ENCODE measurements at places on chromosomes 3 and 15.

- no peak for DNase-seq
These were observed 33.9 kb downstream of the KBTBD8 start for GRCh38 chr3:67031986-67032385.

DNA sequence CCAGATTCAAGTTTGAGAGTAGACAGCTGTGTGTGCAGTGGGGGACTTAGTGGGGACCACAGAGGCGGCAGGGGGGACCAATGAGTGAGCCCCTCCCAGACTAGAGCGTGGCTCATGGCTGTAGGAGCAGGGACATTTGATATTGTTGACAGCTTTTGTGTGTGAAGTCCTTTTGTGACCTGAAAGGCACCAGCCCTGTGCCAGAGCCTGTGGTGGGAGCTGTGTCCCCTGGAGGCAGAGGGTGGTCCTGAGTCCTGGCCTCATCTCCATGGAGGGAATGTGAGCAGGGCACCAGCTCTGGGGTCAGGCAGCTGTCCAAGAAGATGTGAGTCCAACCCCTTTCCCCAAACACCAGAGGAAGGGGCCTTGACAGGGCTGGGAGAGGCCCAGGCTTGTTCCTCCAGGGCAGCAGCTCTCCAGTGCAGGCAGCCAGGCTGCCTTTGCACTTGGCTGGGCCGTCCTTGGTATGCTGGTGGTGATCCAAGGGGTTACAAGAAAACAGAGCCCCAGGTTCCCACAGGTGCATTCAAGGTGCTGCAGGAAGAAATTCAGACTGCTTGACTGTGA lies 10.1 kb upstream of the C3orf22 start:
- no peak for DNase-seq

DNA sequence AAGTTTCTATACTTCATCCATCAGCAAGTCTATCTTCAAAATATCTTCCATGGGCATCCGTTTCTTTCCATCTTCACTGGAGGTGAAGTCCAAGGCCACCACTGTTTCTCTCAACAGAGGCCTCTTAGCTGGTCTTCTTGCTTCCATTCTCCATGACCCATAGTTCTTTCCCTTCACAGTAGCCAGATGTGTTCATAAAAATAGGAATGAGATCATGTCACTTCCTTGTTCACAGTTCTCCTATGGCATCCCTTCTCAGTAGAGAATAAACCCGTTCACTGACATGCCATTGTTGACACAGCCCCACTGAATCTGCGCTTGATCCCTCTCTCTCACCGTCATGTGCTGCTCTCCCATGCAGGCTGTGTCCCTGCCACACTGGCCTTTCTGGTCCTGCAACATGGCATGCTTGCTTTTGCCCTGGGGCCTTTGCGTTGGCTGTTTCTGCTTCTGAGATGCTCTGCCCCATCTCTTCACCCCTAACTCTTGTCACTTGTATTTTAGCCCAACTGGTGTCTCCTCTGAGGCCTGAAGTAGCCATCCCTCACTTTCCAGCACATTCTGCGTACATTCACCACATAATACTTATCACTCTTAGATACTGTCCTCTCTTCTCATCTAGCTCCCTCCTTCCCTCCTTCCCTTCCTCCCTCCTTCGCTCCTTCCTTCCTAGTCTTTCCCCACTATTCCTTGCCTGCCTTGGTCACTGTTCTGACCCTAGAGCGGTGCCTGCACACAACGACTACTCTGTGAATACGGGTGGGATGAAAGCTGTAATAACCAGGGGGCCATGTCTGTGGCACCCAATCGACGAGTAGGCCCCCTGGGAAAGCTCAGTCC lies 42.0 kb downstream of the STARD5 start:
- DNase-seq, result no peak

GRCh38 chr3:132253262-132253878 lies 63.8 kb upstream of the ACP3 start:
- DNase-seq, result no peak

DNA sequence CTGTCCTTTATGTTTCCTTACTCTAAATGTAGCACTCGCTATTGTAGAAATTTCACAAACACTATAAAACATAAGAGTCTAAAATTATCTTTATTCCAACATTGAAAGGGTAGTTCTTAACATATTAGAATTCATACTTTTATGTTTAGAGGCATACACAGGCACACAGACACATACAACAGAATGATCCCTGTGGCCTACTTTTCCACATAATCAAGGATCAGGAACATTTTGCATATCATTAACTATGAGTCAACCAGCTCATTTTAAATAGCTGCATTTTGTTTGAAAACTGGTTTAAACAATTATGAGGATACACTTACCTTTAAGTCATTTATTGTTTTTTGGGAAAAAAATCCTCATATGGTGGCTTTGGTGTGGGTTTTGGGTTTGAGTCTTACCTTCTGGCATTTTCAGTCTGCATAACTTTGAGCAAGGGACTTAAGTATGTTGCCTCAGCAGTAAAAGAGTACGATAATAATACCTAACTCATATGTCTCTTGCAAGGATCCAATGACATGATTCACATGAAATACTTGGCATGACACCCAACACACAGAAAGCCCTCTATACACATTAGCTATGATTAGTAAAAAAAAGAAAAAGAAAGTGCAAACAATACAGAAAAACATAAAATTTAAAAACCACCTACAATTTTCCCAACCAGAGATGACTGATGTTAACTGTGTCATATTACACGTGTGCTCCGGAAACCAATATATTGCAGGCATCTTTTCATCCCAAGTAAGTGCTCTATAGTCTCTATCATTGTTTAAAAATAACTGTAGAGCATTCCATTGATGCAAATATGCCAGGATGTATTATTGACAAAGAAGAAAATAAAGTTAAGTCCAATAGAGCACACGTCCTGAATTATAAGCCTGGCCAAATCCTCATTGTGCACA lies 213.1 kb upstream of the ADAMTS9 start:
- no peak for DNase-seq

GRCh38 chr3:65582012-65582717 lies 456.6 kb downstream of the MAGI1 start:
- DNase-seq, result no peak

DNA sequence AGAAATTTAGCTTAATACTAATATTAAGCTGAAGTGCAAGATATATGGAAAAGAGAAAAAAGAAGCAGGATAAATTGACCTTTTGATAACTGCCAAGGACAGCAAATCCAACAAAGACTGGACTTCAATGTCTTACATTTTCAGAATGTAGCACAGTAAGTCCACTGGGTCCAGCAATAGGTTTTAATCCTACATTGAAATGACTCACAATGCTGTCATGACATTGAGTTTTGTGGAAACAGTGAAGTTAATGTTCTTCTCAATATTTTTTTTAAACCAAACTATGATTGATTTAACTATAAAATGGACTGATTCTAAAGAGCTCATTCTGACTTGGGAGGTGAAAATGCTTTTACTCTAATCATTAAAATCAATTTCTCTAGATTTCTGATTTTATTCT lies 166.6 kb upstream of the ZNF717 start:
- no peak for DNase-seq

- no peak for DNase-seq
These were observed 394.5 kb upstream of the DPPA4 start for GRCh38 chr3:109731639-109732473.

DNA sequence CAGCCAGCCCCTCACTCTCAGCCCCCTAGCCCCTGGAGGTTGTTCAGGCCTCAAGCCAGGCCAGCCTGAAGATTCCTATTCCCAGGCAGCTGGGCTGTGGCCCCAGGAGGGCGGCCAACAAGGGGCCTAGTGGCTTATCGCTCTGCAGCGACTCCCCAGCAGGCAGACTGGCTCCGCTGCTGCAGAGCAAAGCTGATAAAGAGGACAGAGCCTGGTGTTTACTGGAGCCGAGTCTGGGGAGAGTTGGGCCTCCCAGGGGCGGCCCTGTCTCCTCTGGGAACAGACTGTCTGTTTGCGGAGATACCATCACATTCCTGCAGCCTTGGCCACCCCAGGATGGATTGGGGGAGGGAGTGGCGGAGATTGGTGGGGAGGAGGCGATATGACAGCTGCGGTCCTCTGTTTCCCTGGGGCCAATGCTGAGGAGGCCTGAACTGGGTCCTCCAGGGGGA lies 22.4 kb upstream of the SMAD6 start:
- DNase-seq, result no peak

DNA sequence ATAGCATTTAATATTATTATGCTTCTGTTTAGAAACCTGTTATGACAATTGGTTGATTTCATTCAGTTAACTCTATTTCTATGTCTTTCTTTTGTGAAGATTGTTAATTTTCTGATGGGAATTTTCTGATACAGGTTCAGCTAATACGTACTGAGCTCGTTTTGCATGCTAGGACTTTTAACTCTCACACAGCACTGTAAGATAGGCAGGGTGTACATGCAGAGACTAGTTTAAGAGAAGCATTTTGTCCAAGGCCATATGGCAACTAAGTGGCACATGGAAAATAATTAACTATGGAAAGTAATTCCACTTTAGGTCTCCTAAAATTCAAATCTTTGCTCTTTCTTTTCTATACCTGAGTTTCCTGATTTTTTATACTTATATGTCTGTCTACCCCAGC lies 81.9 kb downstream of the IL1RAP start:
- DNase-seq, result no peak

DNA sequence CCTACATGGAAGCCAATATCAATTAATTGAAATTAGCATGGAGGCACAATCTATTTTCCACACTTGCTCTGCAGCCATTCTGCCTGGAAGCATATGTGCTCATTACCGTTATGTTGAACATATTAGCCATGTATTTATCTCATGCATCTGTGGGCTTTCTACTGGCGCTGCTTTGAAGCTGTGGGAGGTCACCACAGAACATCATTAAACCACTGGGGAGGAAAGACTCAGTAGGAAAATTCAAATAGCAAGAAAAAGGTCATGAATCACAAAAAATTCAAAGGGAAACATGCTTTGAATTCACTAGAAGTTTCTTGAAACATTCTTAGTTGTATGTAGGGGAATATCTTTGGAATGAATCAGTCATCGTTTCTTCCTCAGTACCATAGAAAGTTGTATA lies 652.5 kb downstream of the EDEM1 start:
- no peak for DNase-seq

DNA sequence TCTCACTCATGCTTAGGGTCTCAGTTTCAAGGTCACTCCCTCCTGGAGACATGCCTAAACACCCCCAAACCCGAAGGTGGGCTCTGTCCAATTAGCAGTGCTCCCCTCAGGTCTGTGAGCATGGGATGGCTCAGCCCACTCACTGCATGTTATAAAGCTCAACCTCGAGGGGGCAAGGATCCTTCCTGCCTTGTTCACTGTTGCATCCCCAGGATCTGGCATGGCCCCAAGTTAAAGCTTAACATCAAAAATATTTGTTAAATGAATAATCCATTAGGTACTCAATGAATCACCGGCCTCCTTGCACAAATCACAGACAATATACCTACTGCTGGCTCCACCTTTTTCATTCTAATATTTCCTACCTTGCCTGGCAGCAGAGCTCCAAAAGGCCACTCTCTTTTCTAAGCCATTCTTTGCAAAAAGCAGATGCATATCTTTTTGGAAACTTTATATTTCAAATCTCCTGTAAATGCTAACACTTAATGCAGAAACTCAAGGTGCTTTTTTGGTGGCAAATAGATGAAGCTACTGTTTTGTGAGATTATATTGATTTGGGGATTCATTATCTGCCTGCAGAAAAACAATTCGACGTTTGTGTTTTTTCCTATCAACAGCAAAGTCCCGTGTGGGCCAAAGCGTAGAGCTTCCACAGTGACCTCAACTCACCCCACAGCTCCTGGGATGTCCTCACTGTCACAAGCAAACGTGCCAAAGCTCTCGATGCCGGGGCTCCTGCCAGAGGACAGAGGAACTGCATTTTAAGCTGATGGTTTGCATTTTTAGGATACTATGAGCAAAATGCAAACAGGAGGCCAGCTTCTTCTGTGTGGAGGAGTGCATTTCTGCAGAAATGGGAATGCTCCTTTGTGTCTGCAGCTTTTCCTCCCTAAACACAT lies 35.4 kb downstream of the PCOLCE2 start:
- DNase-seq, result peak; percentile 73

DNA sequence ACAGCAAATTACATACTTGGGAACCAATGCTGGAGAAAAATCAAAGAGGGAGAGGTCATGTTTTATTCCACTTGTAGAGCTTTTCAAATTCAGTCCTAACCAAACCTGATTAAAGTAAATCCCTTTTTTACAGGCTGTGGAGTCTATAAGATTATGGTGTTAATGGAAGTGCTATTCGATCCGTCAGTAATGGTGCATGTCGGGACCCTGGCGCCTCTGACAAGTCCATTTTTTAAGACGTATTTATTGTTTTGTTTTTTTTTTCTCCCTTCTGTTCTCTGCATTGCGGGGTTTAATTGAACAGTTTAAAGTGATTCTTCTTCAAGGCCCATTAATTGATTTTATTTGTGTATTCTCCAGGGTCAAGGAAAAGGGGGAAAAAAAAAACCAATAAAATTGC lies 725.9 kb downstream of the TUSC7 start:
- no peak for DNase-seq

DNA sequence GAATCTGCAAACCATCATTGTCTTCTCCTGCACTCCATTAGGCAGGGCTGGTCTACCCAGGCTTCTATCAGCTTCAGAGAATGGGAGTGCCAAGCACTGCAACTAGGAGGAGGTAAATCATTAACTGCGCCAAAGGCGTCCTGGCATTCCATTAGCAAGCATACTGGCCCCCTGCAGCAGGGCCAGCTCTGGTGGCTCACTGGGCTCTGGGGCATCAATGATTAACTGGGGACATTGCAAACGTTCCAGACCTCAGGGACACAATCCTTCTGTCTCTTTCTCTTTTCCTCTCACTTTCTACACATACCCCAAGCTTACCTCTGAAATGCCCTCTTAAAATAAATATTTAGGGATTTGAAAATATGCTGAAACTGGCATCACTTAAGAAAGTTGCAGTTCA lies 129.0 kb downstream of the MYLK start:
- DNase-seq, result peak; percentile 93

GRCh38 chr15:41411031-41411430 lies 5.9 kb upstream of the RTF1 start:
- no peak for DNase-seq

DNA sequence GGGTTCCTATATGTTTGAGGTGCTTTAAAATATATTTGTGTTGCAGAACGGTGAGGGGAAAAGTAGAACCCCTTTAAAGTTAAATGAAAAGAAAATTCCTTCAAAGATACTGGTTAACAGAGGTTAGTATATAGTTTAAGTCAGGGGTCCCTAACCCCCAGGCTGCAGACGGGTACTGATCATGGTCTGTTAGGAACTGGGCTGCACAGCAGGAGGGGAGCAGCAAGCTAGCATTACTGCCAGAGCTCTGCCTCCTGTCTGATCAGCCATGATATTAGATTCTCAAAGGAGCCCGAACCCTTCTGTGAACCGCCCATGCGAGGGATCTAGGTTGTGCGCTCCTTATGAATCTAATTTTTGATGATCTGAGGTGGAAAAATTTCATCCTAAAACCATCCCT lies 37.5 kb upstream of the RFX7 start:
- no peak for DNase-seq

GRCh38 chr15:34754171-34754601 lies 612 bp downstream of the GJD2 start:
- no peak for DNase-seq
